ENCODE measurements at places on chromosomes 2 and 18.

DNA sequence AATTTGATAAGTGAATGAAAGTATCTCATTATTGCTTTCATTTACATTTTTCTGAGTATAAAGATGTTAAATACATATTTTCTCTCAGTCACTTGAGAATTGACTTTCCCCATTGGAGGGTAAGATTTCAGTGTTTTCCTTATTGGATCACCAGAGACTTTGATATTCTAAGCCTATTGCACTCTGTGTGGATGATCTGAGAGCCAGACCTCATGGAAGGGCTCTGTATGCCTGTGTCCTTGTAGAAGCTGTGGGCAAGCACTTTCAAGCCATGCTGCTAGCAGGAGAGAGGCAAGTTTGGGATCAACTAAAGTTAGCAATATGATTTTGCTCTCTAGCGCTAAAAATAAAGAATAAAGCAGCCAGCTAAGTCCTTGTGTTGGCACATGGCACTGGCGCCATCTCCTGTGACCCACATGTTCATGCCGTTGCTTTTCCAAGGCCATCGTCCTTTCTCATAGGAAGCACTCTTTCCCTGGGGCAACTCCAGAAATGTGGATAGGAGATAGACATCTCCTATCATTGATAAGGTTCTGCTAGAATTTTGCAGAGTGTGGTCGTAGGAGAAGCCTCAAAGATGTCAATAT, 72.6 kb downstream of the AOX1 start:
- DNase-seq: no peak

- DNase-seq: no peak
These were observed 419.7 kb upstream of the ZEB2 start for GRCh38 chr2:144939590-144939989.

DNA sequence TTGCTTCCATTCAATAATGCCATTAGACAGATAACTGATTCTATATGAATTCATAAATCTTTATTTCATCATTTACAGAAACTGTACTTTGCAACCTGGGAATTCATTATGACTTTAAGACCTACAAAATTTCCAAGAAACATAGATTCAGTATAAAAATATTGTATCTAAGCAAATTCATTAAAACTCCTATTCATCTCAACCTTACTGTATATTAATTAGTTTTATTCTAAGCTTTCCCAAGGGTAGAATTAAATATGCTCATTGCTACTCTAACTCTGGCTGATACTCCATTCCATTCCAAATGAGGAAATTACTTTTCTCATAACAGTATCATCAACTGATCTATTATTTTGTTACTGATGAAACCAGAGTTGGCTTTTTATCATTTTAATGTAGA, 473.0 kb upstream of the LRRTM4 start:
- DNase-seq: no peak

DNA sequence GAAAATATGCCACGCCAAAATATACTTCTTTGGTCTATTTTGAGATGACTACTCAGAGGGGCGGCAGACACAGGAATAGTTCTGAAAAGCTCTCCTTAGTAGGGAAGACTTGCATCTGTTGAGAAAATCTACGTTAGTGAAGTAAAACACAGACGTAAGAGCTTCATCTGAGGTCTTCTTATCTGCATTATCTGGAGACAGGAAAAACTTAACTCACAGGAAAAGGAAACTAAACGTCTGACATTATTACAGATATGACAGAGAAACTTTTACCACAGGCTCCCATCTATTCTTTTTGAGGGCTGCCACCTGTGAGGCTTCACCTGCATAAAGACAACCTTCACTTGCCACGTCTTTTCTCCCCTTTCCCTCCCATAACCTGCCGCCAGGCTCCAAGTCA, 1295.7 kb downstream of the LRP1B start:
- DNase-seq: no peak

GRCh38 chr18:9239720-9240119, 94.9 kb upstream of the TWSG1 start:
- no peak for DNase-seq

DNA sequence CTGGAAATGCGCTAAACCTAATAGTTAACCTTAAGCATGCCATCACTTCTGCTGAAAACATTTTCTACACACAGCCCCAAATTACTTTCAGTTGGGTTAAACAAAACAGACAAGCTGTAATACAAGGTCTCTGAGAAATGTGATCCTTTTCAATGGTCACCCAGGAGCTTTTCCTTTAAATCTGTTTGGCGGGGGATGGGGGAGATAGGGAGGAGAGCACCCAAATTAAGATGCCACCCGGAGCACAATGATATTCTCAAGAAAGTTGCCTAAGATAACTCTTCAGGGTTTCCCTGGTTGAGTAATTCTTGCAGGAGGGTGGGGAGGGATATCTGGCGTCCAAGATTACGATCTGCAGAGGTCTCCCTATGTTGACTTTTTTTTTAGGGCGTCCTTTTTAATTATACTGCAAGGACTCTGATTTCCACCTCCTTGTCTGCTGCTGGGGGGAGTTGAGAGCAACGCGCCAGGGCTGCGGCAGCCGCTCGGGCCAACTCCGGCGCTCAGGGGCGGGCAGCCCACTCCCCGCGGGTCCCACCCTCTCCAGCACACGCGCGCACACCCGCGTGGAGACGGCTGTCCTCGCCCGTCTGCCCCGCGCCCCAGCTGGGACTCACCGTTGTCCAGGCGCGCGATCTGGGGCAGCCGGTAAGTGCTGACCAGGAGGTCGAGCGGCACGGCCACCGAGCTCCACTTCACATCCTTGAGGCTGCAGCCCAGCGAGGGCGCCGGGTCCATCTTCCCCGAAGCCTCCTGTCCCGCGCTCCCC, 807 bp downstream of the GAREM1 start:
- no peak for DNase-seq

DNA sequence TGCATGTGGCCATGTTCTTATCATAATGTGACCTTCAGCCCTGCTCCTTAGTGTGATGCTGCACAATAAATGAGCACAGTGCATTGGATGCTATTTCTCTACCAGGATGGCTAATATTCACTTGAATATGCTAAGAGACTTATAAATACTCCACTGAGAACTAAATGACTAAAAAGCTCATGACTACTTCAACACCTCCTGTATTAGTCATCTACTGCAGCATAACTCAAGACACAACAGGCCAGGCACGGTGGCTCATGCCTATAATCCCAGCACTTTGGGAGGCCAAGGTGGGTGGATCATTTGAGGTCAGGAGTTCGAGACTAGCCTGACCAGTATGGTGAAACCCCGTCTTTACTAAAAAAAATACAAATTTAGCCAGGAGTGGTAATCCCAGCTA, 213.4 kb downstream of the RND3 start:
- no peak for DNase-seq

GRCh38 chr2:154844513-154844912, 146.0 kb downstream of the KCNJ3 start:
- no peak for DNase-seq

GRCh38 chr2:156505696-156506095, 69.5 kb downstream of the GPD2 start:
- no peak for DNase-seq

GRCh38 chr2:4762951-4763376, 929.2 kb upstream of the SOX11 start:
- DNase-seq: no peak

GRCh38 chr2:66041902-66042657, 392.8 kb upstream of the MEIS1 start:
- no peak for DNase-seq

- no peak for DNase-seq
These were observed 95.0 kb downstream of the DGKD start for GRCh38 chr2:233449081-233449901.

DNA sequence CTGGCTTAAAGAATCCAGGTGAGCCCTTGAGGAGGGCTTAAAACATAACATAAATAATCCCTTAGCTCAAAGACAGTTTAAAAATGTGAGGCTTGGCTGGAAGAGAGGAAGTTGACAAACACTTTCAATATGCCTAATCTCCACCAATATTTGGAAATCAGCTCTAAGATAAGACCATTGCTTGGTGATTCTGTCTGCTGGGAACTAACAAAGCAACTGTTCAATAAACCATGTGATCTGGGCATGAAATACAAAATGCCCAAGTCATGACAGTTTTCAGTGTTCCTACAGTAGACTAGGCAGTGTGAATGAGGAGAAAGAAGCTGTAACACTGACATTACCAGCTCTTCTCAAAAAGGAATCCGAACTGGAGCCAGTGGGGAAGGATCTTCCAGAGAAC, 10.7 kb downstream of the MFF start:
- no peak for DNase-seq

DNA sequence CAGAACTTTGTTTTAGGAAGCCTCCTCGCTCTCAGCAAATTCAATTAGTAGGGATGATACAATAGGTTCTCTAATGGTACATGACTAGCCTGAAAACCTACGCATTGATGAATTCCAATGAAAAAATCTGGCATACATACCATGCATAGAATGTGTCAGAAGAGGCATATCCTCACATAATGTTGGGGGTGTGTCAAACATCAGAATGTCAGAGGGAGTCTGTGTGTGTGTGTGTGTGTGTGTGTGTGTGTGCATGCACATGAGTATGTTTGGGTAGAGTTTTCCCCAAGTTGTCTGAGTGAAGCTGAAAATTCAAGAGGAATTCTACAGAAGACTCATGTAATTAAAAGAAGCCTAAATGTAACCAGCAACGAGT, 78.5 kb downstream of the FIGN start:
- DNase-seq: no peak

DNA sequence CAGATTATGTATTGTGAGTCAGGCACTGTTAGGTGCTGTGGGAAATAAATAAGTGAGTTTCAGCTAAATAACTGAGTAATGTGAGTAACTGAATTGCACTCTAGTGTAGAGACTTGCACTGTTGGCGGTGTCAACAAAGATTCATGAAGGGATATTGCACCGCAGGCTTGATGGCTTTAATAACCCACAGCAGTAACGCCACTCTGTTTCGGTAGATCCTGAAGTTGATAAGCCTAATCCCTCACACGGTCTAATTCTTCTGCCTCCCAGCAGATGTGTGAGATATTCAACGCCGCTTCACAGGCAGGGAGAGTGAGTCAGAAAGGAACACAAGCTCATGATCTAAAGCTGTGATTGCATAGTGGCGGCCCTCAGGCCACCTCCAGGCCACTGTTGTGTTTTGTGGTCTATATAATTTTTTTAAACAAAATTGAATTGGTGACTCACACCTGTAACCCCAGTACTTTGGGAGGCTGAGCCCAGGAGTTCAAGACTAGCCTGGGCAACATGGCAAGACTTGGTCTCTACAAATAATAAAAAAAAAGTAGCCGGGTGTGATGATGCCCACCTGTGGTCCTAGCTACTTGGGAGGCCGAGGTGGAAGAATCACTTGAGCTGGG, 94.3 kb downstream of the LIPG start:
- no peak for DNase-seq

DNA sequence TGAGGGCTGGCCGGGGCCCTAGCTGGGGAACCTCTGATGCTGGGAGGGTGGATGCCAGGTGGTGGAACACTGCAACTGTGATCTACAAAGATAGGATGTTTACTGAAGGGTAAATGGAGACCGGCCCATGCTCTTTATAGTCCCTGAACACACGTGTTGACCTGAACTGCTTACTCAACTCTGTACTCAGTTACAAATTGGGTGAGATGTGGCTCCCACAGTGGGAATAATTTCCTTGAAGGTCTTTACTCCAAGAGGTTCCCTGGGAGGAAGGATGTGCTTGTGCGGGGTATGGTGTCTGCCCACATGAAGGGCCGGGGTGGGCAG, 254.1 kb downstream of the PRKCE start:
- no peak for DNase-seq

GRCh38 chr2:160062292-160063005, at the start of gene PLA2R1:
PLA2R1 (minus strand) TSS chr2:160062615; CDS start chr2:160062403, 212 bp downstream.
- no peak for DNase-seq

DNA sequence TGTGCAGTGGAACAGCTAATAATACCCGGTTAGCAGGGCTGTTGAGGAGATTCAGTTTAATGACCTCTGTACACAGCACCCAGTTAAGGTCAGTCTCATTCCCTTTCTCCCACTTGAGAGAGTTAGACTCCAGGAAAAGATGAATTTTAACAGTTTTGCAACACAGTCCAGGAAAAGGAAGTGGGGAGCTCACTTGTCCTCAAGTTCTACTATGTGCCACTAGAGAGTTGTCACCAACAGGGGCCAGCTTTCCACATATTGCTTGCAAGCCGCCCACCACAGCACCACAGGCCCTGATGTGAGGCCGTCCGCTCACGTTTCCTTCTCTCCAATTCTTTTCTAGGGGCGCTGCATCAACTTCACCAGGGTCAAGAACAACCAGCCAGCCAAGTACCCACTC, 142.1 kb downstream of the GFPT1 start:
- no peak for DNase-seq

DNA sequence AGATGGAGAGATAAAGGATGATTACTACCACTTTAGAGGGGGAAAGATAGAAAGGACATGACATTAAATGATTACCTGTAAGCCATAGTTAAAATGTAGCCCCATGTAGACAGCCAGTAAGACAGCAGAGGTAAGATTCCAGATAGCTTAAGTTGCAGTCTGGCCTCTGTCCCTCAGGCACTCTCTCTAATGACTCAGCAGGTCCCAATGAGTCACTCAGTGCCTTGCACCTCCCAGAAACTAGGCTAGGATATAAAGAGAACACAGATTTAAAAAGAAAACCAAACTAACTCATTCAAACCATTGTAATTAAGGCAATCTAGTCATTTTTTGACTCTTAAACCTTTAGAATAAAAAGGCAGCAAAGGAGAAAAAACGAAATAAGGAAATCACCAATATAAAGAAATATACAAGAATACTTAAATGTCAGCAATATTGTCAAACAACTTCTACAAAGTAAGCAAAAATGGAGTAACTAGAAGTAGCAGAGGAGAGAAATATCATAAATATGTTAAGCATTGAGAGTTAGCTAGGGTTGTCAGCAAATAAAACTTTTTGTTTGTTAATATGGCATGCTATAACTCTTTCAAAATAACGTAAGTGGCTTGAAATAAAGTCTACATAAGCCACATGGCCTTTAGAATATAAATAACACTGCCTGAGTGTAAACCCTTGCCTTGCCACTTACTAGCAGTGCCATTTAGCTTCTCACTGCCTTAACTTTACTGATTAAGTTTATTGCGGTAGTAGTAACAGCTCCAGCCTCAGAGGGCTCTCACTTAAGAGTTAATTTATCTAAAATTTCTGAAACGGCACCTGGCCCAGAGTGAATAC, 48.5 kb downstream of the SOCS6 start:
- peak; percentile 55 for DNase-seq

- no peak for DNase-seq
These were observed 1.1 kb downstream of the FECH start for GRCh38 chr18:57585421-57585820.

GRCh38 chr2:211617803-211618202, 920.8 kb downstream of the ERBB4 start:
- no peak for DNase-seq

DNA sequence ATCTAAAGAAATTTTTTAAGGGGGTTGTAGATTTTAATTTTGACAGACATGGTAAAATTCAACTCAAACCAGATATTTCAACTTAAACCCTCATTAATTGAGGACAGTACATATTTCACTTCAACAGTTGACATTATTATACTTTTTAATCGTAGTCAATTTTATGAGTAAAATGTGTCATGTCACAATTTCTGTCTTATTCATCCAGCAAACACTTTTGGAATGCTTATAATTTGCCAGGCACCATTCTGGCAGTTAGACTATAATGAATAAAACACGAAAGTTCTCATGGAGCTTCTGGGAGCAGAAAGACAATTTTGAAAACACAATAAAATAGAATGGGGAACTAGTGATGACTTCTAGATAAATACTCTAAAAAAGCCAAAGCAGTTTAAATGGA, 1094.8 kb downstream of the SUCLG1 start:
- DNase-seq: peak; percentile 85

GRCh38 chr2:176280867-176281658, 11.8 kb downstream of the MTX2 start:
- peak; percentile 53 for DNase-seq

Measured in GM04503 (cell line).